ENCODE measurements at places on chromosomes 7 and 10.
A peak's percentile ranks its signal among the peaks of the same experiment; 100 is the strongest.

- DNase-seq = peak; percentile 8
Measured at GRCh38 chr10:12418725-12419261, 69.4 kb downstream of the CAMK1D start.

DNA sequence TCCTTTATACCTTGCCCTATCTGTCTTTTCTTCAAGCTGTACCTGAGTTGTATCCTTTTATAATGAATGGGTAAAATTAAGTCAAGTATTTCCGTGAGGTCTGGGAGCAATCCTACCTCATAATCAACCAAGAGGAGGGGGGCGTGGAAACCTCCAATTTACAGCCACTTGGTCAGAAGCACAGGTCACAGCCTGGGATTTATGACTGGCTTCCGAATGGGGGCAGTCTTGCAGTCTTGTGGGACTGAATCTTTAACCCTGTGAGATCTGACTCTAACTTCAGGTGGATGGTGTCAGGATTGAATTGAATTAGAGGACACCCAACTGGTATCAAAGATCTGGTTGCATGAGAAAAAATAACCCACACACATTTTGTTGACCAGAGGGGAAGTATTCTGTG is 23.5 kb upstream of the KCNMA1 start:
- DNase-seq = no peak

DNA sequence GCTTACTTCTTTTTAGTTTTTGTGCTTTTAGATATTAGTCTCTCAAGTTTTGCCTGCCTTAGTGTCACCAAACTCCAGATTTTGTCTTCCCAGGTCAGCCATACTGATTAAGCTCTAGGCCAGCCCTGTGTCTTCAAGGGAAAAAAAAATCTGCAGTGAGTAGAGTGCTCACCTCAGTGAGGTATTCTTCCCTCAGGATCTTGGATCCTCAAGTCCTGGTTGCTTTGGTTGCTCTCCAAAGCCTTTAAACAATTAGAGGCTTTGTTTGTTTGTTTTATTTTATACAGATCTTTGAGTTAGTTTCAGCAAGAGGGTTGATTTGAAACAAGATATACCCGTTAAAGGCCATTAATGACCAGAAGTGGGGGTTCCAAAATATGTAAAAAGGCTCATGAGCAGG is 165.2 kb downstream of the GPR158 start:
- no peak for DNase-seq

DNA sequence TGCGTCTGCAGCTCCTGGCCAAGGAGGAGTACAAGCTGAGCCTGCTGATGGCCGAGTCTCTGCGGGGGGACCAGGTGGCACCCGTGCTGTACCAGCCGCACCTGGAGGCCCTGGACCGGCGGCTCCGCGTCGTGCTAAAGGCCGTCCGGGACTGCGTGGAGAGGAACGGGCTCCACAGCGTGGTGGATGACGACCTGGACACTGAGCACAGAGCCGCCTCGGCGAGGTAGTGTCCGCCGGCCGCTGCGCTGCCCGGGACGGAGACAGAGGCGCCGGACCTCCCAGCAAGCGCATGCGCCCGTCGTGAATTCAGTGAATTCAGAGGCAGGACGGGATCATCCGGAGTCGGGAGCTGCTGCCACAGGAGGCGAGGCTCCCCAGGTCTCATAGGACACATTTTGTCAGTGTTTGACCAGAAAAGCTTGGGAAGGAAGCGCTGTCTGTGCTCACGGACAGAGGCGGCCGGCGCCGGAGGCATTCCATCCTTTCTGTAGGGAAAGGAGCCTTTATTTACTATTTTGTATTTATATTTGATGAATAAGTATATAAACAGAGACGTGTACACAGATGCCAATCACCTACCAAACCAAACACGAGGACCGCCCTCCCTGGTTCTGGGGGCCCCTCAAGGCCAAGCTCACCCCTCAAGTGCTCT is 30.1 kb upstream of the FOXL3 start:
- no peak for DNase-seq

- DNase-seq = no peak
Measured at GRCh38 chr10:59358576-59358975, 3.8 kb downstream of the FAM13C start.

- DNase-seq = no peak
Measured at GRCh38 chr10:26440088-26440470, 1.9 kb downstream of the APBB1IP start.

DNA sequence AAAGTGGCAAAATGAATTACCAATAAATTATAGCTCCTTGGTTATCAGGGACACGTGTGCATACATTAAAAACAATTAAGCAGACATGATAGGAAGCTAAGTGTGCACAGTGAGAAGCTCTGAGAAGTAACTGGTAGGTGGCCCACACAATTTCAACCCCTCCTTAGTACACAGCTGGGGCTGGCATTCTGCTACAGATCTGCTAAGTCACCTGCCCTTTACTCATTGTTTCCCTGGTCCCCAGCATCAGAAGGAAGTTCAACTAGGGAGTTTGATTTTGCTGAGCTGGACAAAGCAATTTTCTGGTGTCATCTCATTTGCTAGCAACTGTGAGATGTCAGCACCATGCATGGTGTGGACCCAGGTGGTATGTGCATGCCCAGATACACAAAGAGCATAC is 424.1 kb upstream of the NPVF start:
- no peak for DNase-seq

DNA sequence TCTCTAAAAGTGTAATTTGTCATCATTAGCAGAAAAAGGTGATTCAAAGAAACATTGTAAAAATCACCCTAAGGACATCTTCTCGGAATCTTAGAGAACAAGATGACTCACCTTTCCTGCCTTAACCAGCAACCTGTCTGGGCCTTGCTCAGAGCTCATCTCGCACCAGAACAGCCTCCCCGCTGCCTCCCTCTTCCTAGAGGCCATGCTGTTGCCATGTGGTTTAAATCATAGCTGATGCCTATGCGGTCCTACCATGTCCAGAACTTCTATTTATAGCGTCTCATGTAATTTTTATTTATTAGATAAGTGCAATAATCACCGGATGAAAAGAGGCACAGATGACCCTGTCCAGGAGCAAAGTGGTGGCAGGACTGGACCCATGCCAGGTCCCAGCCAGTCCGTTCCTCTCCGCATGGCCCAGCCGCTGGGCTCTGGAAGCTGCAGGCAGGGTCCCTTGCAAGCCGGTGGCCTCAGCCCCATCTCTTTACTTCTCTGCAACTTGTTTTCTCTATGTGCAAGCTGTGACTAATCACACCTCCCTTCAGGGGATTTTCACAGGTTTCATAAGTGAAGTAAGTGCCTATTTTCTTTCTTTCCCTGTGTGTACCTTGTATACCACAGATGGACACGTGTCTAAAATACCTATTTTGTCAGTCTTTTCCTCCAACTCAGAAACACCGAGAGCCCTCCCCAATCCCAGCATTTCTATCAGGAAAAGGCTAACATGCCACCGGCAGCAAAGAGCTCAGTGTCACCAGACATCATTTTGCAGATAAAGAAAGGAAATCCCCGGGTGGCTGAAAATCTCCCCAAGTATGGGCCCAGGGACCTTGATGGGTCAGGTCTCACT is 27.1 kb downstream of the KLF6 start:
- DNase-seq = no peak

DNA sequence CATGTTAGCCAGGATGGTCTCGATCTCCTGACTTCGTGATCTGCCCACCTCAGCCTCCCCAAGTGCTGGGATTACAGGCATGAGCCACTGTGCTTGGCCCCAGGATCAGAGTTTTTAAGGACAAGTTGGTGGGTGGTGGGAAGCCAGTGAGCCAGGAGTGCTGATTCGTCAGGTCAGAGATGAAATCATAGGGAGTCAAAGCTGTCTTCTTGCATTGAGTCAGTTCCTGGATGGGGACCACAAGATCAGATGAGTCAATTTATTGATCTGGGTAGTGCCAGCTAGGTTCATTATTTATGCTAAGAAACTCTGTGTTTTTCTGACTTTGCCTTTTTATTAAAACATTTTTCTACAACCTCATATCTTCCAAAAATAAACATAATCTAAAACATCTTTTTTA is 423.8 kb downstream of the ARL4A start:
- peak; percentile 32 for DNase-seq

GRCh38 chr10:96376483-96376882 is 17.7 kb upstream of the OPALIN start:
- DNase-seq = no peak

DNA sequence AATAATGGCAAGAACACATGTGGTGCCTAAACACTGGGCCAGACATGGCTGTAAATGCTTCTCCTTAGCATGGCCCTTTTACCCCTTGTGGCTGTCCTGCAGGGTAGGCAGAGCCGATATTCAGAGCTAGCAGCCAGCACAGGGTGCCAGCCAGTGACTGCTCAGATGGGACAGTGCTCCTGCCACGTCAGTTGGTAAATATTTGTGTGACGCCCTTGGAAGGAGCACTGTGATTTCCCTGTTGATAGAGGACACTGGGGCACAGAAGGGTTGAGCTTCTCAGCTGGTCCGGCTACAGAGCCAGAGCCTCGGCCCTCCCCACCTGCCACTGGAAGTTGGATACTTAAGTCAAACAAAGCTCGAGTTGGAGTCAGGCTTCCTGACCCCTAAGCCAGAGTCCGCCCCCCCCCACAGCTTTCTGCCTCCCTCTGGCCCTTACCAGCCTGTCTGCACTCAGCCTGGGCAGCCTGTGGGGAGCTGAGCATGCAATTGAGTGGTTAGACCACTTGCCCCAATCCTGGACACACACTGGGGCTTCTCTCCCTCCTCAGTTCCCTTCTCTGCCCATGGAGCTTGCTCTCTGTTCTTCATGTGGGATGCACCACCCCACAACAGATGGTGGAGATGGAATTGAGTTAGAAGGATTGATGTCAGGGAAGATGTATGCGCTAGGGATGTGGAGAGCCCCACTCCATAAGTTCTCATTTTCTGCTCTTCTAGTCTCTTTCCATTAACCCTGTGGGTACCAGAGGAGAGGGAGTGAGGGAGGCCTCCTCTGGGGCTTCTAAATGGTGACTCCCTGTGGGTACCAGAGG is 350.8 kb downstream of the PLXNA4 start:
- no peak for DNase-seq

DNA sequence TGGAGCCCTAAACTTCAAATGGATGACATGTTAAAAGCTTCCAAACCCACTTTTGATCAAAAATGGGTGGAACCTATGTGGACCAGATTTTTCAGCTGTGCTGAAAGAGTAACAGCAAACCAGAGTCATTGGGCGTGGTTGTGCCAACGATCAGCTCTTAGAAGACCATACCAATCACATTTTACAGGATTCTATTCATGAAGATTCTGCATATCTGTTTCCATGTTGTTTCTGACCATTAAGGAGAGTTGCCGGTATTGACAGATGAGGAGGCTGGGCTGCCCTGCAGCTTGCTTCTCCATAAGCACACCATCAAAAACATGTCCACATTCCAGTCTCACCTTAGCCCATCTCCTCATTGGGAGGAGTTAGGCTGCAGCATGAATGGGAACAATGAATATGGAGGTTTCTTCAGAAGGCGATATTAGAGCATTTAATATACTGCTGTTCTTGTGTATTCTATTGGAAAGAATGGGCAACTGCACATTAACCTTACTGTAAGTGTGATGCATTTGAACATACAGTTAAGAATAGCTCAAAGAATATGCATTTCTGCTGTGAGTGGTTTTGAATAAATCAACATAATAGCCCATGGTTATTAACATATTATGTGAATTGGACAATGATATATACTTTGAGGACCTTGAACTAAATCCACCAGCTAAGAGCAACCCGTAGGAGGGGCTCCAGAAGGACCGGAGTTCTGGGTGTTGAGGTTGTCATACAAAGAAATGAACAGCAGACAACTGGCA is 116.7 kb downstream of the TCF7L2 start:
- DNase-seq = no peak

DNA sequence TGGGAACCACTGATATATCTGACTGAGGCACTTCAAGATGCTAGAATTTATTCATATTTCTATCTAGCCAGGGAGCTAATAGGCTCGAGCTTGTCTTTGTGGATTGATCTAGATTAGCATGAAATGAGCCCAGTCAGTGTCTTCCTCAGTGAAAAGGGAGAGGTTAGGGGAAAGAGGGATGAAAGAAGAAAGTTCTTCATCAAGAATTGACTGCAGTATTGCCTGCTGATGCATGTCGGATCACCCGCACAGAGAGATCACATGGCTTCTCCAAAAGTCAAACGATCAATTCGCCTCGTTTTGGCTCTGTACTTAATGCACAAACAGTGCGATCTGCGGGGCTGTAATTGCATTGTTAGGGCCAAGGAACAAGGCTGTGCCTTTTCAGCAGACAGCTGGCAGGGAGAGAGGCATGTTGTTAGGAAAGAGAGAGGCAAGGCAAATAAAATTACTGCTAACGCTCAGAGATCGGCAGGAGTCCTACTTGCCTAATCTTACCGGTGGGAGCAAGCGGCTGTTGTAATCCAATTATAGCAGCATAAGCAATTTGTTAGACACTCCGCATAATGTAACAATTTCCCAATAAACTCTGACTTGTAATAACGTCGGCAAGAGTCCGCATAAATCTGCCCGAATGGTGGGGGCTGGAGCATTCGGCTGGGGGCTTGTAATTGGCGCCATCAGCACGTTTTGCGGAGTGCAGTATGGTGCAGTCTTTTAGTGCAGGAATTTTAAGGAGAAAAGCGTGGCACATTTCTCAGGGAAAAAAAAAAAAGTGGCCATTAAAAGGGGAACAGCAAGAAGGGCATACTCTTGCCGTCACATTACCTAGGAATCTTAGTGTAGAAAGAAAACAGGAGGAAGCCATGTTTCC is 102.1 kb downstream of the POLL start:
- no peak for DNase-seq

DNA sequence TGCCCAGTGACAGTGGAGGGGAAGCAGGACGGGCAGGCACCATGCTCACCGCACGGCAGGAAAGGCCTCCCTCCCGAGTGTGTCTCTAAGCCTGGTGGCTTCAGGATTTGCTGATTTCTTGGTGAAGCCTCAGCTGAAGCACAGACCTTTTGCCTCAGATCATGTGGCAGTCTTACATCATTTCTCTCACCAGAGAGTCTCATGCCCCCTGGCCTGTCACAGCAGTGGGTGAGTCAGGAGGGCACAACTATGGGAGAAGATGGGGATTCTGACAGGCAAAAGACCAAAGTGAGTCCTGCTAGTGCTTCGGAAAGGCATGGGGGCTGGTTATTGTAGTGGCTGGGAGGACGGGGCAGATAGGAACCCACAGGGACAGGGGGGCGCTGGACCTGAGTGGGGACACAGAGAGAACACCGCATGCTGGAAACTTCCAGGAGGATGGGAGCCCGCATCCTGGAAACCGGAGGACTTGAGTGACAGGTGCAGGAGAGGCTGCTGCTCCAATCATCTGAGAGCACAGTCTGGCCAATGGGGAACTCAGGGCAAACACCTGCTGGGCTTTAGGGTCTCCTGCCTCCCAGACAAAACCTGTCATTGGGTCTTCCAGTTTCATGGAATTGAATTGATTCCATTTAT is 166.8 kb downstream of the ADARB2 start:
- DNase-seq = no peak

- DNase-seq = no peak
Measured at GRCh38 chr10:74415146-74415839, 264.3 kb downstream of the ADK start.

- peak; percentile 42 for DNase-seq
Measured at GRCh38 chr7:131096267-131096927, 231.3 kb upstream of the MKLN1 start.

- no peak for DNase-seq
Measured at GRCh38 chr10:109412353-109412752, 511.0 kb downstream of the XPNPEP1 start.
